Activated CD4-positive, alpha-beta memory T cell treated with anti-CD3 and anti-CD28 coated beads for 36 hours (primary cell): ENCODE measurements at places on chromosomes 11 and 22. TPM values are rescaled to one million over a fixed set of nuclear protein-coding genes. Genes with fewer than 3 reads are reported as not detected.

- peaks cover 8% of the 10 kb centered on the region for H3K27me3 ChIP-seq
- H3K27ac ChIP-seq = peak within 1 kb of the TSS; percentile 49
- H3K36me3 ChIP-seq = no peaks in the 10 kb centered on the region
- peaks cover 5% of the 10 kb centered on the region for H3K4me1 ChIP-seq
- peak within 1 kb of the TSS; percentile 85 for H3K4me3 ChIP-seq
Measured at GRCh38 chr11:5808500-5809121, at the start of gene OR52N2. Gene OR52N2 (plus strand): TSS chr11:5808924. CDS start chr11:5820336, 11,412 bp downstream.

DNA sequence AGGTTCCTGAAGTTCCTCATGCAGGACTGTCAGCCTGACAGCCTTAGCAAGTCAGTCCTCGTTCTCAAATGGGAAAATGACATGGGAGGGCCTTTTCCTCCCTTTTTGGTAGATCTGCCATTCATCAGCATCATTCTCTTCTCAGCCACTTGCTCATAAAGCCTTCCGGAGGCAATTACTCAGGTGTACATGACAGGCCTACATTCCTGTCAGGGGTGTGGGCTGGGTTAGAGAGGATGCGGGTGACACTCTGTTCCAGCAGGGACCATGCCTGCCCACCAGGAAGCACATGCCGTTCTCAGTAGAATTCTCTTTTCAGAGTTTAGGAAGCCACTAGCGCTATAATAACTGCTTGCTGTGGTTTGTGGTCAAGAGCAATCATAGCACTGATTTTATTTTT is 24.2 kb upstream of the ANKK1 start:
- H3K27me3 ChIP-seq = no peaks in the 10 kb centered on the region
- H3K4me1 ChIP-seq = peaks cover 9% of the 10 kb centered on the region
- H3K27ac ChIP-seq = no peak overlapping the region
- no peak overlapping the region for H3K4me3 ChIP-seq
- peaks cover 24% of the 10 kb centered on the region for H3K36me3 ChIP-seq
- DNase-seq = no peak

DNA sequence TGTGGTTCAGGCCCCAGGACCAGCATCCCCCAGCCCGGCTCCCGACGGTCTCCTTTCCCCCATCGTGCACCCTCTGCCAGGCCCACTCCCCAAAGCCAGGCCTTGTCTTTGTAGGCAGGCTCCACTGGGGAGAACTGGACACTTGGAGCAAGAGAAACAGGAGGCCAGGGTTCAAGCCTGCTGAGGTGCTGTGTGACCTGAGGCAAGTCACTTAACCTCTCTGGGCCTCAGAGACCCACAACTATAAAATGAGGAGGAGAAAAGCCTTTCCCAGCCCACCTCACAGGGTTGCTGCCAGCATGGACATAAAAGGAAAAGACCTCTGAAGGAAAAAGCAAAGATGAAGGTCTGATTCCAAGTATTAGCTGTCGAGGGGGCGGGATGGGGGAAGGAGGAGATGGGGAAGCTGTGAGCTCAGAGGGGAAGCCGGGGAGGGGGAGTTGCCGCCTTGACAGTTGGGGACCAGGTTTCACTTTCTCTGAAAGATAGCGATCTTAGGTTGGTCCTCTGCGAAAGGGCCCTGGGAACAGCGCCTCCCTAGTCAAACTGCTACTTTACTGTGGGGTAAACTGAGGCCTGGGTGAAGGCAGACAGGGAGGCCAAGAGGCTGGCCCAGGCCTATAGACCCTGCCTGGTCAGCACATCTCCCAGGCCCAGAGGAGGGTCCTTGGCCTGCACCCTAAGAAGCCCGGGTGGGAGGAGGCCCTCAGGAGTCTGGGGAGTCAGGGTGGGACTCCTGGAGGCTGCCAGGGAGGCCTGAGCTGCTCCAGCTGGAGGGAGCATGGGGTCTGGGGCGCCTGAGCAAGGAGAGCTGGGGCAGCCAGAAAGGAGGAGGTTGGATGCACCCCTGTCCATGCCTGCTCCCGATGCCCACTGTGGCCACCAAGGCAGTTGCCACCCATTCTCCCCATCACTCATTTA is 991 bp upstream of the OSM start:
- DNase-seq = peak; percentile 77
- peak overlapping the region; percentile 86 for H3K4me3 ChIP-seq
- H3K27me3 ChIP-seq = no peaks in the 10 kb centered on the region
- H3K36me3 ChIP-seq = peaks cover 52% of the 10 kb centered on the region

GRCh38 chr11:87263979-87264378 is 226.2 kb downstream of the TMEM135 start:
- H3K27me3 ChIP-seq = no peaks in the 10 kb centered on the region
- H3K27ac ChIP-seq = no peak overlapping the region
- H3K36me3 ChIP-seq = no peaks in the 10 kb centered on the region
- no peak for DNase-seq
- no peaks in the 10 kb centered on the region for H3K4me1 ChIP-seq

GRCh38 chr11:111047374-111047773 is 198.2 kb upstream of the POU2AF2 start:
- H3K4me1 ChIP-seq = no peaks in the 10 kb centered on the region
- no peak overlapping the region for H3K27ac ChIP-seq

DNA sequence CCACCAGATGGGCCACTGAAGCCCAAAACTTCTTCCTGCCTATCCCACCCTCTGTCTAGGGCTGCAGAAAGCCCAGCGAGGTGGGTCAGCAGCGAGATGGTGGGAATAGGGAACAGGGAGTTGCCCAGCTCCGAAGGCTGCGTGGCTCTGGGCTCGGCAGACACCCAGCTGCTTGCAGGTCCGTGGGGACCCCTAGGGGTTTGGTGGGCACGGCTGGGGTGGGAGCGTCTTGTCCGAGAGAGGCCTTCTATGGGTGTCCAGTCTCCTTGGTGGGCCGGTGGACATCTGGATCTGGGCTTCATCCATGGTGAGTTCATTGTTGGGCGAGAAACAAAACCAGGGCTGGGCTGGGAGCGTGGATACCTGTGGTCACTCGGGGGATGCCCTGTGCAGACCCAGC is 1211.0 kb downstream of the BRD1 start:
- H3K36me3 ChIP-seq = no peaks in the 10 kb centered on the region
- DNase-seq = no peak
- no peak overlapping the region for H3K4me3 ChIP-seq
- no peaks in the 10 kb centered on the region for H3K4me1 ChIP-seq

DNA sequence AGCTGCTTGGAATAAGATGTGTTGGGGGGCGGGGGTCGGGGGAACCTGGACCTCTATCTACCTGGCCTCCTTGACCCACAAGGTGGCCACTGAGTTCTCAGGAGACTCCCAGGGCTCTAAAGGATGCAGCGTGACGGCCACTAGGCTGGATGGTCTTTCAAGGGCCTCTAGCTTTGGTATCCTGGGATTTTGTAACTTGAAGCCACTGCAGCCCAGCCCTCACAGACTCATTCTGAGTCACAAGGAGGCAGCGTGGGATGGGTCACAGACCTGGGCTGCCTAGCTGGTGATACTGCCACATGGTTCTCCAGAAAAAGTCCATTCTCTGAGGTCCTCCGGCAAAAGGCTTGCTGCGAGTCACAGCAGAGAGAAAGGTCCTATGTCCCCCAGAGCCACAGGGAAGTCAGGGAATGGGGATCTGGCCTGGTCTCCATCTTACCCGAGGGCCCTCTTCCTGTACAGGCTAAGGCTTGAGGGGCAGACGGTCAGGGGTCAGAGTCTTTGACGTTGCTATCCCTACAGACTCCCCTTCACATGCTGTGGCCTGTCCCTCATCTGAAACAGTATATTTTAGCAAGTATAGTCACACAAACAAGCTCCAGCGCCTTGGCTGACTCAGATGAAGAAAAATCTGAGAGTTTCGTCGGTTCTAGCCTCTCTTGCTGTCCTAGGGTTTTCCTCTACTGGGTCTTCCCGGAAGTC is 52.4 kb downstream of the KCNC1 start:
- DNase-seq = no peak
- no peak overlapping the region for H3K4me3 ChIP-seq
- H3K27ac ChIP-seq = no peak overlapping the region
- H3K36me3 ChIP-seq = peaks cover 2% of the 10 kb centered on the region

DNA sequence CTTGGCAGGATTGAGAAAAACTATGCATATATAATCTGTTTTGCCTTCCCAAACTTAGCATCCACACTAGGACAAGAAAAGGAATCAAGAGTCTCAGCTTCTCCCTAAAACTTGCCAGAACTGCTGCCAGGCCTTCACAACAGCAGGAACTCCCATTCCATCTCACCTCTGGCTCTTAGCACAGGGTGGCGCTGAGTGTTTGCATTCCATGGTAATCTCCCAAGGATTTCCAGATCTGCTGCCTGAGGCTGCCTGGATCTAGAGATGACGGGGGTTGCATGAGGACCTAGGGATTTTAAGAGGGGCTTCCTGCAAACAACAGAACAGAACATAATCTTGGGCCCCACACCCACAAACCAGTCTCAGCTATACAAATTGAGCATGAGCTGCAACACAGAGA is 87.1 kb upstream of the OPCML start:
- DNase-seq = no peak
- no peak overlapping the region for H3K4me3 ChIP-seq

- no peak for DNase-seq
- no peak overlapping the region for H3K4me3 ChIP-seq
- H3K36me3 ChIP-seq = no peaks in the 10 kb centered on the region
- H3K27me3 ChIP-seq = peaks cover 4% of the 10 kb centered on the region
Measured at GRCh38 chr11:93655047-93655446, 6.4 kb upstream of the CEP295 start.

GRCh38 chr11:6755303-6755952 is 16.3 kb downstream of the OR2AG2 start:
- H3K36me3 ChIP-seq = no peaks in the 10 kb centered on the region
- H3K27me3 ChIP-seq = no peaks in the 10 kb centered on the region
- H3K27ac ChIP-seq = no peak overlapping the region
- DNase-seq = peak; percentile 40
- H3K4me3 ChIP-seq = no peak overlapping the region

GRCh38 chr11:26335903-26336302 is 4.0 kb downstream of the ANO3 start:
- no peak overlapping the region for H3K4me3 ChIP-seq
- no peaks in the 10 kb centered on the region for H3K4me1 ChIP-seq
- DNase-seq = no peak
- no peaks in the 10 kb centered on the region for H3K36me3 ChIP-seq

DNA sequence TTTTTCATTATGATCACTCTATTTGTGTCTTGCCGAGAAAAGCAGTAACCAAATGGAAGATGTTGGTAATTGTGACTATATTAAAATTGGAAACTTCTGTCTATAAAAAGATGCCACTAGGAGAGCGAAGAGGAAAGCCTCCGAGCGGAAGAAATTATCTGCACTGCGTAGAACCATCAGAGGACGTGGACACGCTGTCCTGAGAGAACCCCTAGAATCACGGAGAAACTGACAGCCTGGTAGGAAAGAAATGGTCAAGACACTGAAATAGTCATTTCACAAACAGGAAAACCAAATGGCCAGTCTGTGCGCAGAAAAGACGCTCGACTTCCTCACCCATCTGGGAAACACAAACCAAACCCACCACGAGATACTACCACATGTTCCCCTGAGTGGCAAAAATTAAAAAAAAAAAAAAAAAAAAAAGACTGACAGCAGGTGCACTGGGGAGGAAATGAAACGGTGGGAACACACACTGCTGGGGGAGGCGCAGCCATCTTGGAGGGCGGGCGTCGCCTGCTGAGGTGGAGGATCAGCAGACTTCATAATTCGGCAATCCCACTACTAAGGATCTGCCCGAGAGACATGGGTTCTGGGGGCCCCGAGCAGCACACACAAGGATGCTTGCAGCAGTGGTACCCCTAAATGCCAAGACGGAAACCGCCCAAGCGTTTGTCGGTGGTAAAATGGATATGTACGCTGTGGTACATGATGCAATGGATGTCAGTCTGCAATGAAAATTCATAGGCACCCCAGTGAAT is 21.3 kb downstream of the IFITM10 start:
- H3K27me3 ChIP-seq = peaks cover 56% of the 10 kb centered on the region
- no peaks in the 10 kb centered on the region for H3K36me3 ChIP-seq
- no peak overlapping the region for H3K4me3 ChIP-seq
- H3K4me1 ChIP-seq = peaks cover 23% of the 10 kb centered on the region
- DNase-seq = no peak
- no peak overlapping the region for H3K27ac ChIP-seq

- peak overlapping the region; percentile 85 for H3K27ac ChIP-seq
- DNase-seq = no peak
- peaks cover 93% of the 10 kb centered on the region for H3K4me1 ChIP-seq
- H3K27me3 ChIP-seq = no peaks in the 10 kb centered on the region
- H3K4me3 ChIP-seq = no peak overlapping the region
Measured at GRCh38 chr22:36360871-36361383, 26.8 kb downstream of the MYH9 start.

DNA sequence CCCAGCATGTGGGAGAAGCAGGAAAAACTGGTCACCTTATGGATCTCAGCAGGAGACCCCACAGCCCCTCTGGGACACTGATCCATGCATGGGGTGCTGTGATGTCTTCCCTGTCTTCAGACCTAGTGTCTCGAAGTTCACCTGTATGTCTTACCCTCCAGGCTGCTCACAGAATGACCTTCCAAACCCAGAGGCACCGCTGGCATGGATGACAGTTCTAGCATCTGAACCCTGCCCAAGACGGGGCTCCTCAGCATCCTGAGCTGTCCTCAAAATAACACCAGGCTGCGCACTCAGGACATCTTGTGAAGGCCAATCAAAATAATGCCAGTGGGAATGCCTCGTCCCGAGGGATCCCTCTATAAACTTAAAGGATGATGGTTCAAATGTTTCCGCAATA is 824.9 kb downstream of the TBC1D22A start:
- H3K4me3 ChIP-seq = no peak overlapping the region
- H3K27ac ChIP-seq = no peak overlapping the region
- no peaks in the 10 kb centered on the region for H3K4me1 ChIP-seq
- no peak for DNase-seq

GRCh38 chr11:120780239-120780638 is 243.7 kb upstream of the TBCEL start:
- DNase-seq = no peak
- no peaks in the 10 kb centered on the region for H3K4me1 ChIP-seq
- no peak overlapping the region for H3K4me3 ChIP-seq

DNA sequence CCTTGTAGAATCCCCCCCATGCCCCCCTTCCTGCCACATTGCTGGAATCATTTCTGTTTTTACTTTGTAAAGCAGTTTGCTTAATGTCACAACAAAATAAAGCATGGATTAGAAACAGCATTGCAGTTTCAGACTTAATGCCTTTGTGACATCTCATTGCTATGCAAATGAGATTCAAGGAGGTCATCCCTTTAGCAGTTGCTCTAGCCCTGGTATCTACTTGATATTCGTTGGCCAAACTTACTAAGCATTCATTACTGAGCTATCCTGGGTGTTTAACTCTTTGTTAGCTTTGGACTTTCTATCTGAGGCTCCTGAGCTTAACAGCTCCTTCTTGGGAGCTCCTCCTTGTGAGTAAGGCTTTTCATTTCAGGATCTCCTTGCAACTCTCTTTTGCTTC is 16.3 kb downstream of the FAT3 start:
- H3K27ac ChIP-seq = no peak overlapping the region
- no peaks in the 10 kb centered on the region for H3K36me3 ChIP-seq
- H3K4me1 ChIP-seq = no peaks in the 10 kb centered on the region
- no peaks in the 10 kb centered on the region for H3K27me3 ChIP-seq

GRCh38 chr11:65060913-65061408 is 2.6 kb upstream of the NAALADL1 start:
- H3K4me3 ChIP-seq = no peak overlapping the region
- no peaks in the 10 kb centered on the region for H3K27me3 ChIP-seq
- H3K27ac ChIP-seq = no peak overlapping the region
- no peak for DNase-seq

TIGD3 gene
- total RNA-seq = 1.00 TPM

BIRC3 gene
- 139 TPM for total RNA-seq

CHRM1 gene
- not detected for total RNA-seq

OR6T1 gene
- not detected for total RNA-seq

CCDC89 gene
- not detected for total RNA-seq

OR10D3 gene
- total RNA-seq = not detected
